ENCODE measurements at places on chromosomes 3 and 15. TPM values are rescaled to one million over a fixed set of nuclear protein-coding genes. Genes with fewer than 3 reads are reported as not detected.
A peak's percentile ranks its signal among the peaks of the same experiment; 100 is the strongest.

DNA sequence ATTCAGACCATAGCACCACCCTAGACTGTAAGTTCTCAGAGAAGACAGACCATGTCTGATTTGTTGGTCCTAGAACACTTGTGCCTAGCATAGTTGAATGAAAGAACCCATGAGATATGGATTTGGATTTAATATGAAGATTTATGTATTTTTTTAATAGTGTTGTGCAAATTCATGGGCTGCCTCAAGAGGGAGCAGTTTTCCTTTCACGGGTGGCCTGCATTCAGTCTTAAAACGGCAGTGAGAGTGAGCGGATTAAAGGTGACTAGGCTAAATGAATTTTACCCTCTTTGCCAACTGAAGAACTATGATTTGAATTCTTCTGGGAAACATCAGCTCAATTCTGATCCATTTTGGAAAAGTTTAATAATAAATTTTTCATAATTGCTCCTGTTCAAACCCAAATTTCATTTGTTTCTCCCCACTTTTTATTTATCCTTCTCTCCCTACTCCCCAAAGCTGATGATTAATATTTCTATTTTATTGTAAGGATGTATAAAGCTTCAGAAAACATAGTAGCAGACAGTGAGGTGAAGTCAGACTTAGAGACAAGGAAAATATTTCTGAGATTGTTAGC, 67.3 kb downstream of the MORC1 start:
- DNase-seq, result peak; percentile 11

Gene ISLR2
- not detected for total RNA-seq

Gene SNTN
- total RNA-seq, result not detected

DNA sequence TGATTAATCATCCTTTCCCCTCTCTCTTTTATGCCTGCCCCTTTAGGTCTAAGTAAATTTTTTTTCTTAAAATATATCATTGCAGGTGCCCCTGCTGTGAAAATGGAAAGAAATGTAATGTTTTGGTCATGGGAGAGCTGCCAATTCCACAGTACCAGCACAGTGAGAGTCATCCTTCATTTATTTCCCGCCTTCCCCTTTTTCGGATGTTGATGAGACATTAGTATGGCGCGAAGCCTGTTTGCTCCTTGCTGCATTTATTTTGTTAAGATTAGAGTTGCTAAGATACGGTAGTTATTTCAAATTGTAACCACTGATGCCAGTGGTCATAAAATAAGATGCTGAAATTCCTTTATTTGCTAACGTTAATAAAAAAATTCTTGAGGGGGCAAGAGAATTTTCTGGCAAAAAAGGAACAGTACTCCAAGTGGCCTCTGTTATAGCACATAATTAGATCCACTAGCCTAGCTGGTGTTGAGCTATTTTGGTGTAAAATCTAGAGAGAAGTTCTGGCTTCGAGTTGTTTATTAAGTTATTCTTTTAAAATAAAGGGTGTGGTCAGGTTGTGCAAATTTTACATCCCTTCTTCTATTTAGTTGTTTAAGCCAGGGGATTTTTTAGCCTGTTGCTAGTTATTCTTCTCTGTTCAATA, 62.8 kb downstream of the MDFIC2 start:
- DNase-seq, result no peak

GRCh38 chr3:71045212-71045916, 538.2 kb downstream of the FOXP1 start:
- no peak for DNase-seq

Gene DAPK2
- total RNA-seq, result 2.5 TPM

- no peak for DNase-seq
These were observed 155.3 kb downstream of the TBL1XR1 start for GRCh38 chr3:177041730-177042551.

GRCh38 chr15:25060996-25061620, 106.3 kb downstream of the SNRPN start:
- DNase-seq, result no peak

Gene CEP70
- 8.8 TPM for total RNA-seq

All from foreskin keratinocyte (primary cell).